ENCODE measurements at places on chromosomes 5 and 9. TPM values are rescaled to one million over a fixed set of nuclear protein-coding genes. Genes with fewer than 3 reads are reported as not detected.

The SPATA31A3 gene
- total RNA-seq: not detected

The LCN1 gene
- not detected for total RNA-seq

The MRPL36 gene
- 31.3 TPM for total RNA-seq

The CDH9 gene
- not detected for total RNA-seq

The WDR38 gene
- not detected for total RNA-seq

The RASGEF1C gene
- total RNA-seq: not detected

The NMUR2 gene
- total RNA-seq: not detected

The ENTPD2 gene
- total RNA-seq: 0.17 TPM

The PTCH1 gene
- 2.2 TPM for total RNA-seq

The SLC45A2 gene
- not detected for total RNA-seq

DNA sequence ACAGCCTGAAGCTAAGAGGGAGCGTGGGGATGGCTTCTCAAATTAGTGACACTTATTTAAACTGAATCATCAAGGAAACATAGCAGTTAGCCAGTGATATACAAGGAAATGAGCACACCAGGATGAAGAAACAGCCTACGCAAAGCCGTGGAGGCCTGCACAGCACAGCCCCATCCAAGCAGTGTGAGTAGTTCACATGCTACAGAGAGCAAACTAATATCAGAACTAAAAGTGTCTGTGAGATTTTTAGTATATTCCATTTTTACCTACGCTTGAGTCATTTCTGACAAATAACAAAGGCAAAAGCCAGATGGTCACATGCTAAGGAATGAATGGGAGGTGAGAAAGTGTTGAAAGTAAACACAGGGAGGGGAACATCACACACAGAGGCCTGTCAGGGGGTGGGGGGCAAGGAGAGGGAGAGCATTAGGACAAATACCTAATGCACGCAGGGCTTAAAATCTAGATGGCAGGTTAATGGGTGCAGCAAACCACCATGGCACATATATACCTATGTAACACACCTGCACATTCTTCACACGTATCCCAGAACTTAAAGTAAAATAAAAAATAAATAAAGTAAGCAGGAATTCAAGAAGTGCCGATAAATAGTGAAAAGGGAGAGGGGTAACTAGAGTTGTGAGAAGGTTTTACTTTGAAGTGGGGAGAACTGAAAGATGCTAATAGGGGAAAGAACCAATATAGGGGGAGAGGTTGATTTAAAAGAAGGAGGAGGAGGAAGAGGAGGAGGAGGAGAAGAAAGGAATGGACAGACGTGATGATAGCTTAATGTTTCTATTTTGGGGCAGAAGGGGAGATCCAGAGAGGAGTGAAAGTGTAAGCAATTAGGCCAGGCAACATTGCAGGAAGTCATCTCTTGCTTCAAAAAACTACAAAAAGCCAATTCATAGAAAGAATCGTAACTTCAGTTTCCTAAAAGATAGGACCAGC, 100.9 kb upstream of the PTGER4 start:
- DNase-seq: no peak

GRCh38 chr5:15691521-15691920, 191.5 kb downstream of the FBXL7 start:
- DNase-seq: no peak

GRCh38 chr9:125142560-125143376, 560 bp downstream of the SCAI start:
- no peak for DNase-seq

DNA sequence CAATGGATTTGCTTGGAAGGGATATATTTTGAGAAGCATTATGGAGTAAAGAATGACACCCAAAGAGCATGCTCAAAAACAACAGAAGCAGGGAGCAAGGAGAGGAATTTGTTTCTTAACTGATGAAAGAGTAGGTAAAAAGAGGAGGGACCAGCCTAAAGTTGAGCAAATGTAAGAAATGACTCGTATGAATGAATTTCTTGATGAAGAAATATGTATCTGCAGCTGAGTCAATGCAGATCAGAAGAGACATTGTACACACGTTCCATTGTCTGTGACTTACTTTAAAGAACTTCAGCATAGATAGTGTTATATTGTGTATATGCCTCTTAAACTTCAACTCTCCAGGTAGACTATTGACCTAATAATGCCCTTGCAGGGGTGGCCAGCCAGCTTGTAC, 112.7 kb upstream of the NREP start:
- DNase-seq: no peak

- DNase-seq: no peak
These were observed 11.5 kb downstream of the ANKRD18B start for GRCh38 chr9:33535541-33535940.

- DNase-seq: no peak
These were observed 319.5 kb upstream of the ACTBL2 start for GRCh38 chr5:57802131-57802530.

DNA sequence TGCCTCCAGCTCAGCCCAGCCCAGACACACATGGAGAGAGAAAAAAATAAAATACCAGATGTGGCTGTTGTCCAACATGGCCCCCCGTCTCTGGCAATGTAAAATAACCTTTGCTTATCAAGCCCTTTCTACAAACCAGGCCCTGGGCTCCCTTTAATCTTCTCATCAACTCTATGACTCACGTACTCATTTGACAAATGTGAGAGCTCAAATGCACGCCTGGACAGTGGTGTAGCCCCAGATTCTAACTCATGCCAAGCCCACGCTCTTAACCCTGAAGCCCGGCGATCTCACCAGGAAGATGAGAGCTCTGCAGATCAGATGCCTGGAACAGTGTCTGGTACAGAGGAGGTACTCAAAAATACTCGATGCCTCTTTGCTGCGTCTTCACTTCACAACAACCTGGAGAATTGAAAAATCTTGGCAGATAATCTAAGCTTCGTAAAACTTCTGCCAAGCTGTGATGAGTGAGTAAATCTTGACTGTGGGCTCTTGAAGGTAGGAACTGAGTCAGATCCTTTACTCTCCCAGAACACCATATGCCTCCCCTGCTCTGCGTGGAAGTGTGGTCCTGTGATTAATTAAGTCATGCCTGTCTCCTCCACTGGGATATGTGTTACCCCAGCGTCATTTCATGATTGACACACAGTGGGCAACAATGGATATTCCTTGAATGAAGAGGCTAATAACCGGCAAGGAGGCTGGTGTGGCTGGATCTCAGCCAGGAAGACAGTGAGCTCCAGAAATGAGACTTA, 102.0 kb upstream of the FSTL4 start:
- DNase-seq: no peak

DNA sequence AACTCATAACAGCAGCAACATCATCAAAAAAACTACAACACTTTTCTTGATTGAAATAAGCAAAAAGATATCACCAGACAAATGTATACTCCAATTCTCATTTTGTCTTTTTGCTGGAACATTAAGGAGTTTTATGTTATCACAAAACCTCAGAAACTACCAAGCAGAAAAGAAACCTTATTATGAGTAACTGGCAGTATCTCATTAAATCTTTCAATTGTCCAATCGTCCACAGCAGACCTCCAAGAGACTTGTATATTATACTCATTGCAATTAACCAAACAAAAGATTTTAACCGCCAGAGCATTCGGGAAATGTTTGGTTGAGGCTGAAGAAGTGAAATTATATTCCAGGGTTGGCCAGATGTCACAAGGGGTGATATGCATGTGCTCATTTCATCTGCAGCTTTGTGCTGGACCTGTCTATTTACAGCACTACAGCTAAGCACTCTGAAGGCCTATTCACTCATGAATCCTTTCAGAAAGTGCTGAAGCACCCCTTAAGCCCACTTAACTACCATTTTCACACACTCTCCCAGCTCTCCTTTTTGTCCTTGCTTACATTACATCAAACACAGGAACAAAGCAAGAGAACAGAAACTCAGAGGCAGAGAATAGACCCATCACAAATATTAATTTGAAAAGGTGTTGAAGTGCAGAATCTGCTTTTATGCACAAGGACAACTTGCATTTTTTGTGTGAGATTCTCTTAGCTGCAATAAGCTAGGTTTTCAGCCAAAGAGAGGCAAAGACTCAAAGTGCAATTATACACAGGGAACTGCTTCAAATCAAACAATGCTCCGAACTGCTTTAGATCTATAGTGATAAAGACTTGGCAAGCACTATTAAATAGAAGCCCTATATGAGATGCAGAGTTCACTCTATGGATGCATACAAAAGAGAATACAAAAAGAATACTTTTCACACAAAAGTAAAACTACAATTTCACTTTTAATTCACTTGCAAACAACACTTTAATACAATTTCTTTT, 150.4 kb upstream of the POU5F2 start:
- DNase-seq: no peak

DNA sequence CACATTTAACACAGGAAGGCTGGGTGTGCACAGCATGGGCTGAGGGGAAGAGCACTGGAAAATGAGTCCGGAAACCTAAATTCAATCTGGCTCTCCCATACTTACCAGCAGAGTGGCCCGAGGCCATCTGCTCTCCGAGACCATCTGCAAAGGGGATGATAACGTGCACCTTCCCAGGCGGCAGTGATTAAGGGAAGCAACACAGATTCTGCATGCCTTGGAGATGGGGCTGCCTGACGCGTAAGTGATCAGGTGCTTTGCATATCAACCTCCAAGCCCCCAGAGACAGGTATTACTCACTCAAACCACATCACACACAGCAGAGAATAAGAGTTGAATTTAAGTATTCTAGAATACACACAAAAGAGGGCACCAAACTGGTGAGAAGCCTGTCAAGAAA, 9.1 kb downstream of the EPB41L4B start:
- DNase-seq: no peak

GRCh38 chr5:151205411-151205810, 18.5 kb downstream of the CCDC69 start:
- no peak for DNase-seq

DNA sequence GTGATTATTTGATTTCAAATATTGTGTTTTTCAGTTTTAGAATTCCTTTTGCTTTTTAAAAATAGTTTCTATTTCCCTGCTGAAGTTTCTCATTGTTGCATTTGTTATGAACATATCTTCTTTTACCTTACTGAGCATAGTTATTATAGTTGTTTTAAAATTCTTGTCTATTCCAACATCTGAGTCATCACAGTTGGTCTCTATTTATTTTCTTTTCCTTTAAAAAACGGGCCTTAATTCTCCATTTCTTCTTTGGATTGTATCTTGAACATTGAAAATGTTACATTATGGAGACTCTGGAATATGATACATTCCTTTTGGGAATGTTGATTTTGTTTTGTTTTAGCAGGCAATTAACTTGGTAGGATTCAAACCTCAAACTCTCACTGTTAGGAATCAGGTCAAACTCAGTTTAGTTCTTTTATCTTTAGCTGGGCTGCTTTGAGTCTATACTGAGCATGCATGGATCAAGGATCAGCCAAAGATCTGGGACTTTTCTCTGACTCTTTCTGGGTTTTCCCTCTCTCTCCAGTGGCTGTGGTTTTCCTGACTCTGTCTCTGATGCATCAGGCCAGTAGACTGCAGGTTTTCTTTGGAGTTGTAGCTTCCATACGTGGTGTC, 70.3 kb downstream of the TEK start:
- no peak for DNase-seq

GRCh38 chr5:173204185-173204979, 30.6 kb downstream of the NKX2-5 start:
- DNase-seq: peak; percentile 36

GRCh38 chr5:169183576-169183975, 117.4 kb downstream of the SLIT3 start:
- no peak for DNase-seq

DNA sequence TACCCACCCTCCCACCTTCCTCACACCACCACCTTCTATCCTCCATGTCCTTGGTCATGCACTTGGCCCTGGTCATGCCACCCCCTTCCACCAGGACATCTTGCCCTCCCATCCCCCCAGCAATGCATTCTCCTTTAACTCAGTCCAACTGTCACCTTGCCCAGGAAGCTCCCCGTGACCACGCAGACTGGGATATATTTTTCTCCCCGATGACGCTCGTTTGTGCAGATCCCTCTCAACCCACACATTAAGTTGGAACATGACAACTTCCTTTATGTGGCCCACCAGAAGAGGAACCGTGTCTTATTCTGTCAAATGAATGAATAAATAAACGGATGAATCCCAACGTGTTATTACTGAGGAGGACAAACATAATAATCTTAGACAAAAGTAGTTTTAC, 82.8 kb upstream of the TAS2R1 start:
- DNase-seq: no peak

DNA sequence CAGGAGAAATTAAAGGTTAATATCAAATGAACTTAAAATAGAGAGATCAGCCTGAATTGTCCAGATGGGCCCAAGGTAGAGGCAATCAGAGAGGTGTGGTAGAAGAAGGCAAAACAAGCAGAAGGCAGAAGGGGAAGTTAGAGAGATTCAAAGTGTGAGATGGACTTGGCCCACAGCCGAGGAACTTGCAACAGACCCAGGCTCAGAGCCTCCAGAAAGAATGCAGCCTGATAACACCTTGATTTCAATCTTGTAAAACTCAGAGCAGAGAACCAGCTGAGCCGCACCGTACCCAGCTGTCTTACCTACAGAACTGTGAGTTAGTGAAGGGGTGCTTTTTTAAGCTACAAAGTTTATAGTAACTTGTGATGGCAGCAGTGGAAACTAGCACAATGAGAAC, 190.9 kb downstream of the RFK start:
- DNase-seq: no peak

GRCh38 chr5:139090581-139090980, 107.6 kb downstream of the SIL1 start:
- no peak for DNase-seq

DNA sequence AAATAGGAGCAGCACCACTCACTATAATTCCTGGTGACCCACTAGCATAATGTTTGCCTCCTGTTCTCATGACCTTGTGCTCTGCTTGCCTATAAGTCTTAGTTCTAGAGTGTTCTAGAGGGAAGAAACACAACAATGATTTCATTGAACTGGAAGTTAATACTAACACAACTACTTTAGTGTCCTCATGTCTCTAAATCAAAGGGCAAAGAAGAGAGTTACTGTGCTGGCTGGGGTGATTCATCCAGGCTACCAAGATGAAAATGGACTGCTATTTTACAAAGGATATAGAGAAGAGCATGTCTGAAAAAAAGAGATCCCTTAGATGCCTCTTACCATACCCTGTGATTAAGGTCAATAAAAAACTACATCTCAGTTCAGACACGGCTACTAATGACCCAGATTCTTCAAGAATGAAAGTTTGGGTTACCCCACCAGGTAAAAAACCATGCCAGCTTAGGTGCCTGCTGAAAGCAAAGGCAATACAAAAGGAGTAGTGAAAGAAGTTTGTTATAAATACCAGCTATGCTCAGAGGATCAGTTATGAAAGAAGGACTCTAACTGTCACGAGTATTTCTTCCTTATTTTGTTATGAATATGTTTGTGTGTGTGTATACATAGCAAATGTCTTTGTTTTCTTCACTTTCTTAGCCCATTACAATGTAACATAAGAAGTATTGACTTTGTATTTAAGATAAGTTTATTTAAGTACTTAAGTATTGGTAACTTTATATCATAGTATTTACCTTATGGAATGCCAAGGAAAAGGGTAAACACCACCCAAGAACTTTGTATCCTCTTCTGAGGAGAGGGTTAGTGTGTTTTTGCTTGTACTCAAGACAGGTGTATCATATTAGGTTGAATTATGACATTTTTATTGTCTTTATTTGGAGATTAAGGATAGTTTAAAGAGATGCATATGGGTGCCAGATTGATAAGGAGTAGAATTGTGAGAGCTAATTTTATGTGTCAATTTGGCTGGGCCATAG, 314.1 kb upstream of the PTGER4 start:
- DNase-seq: no peak

GRCh38 chr5:68352166-68352565, 136.6 kb downstream of the PIK3R1 start:
- peak; percentile 51 for DNase-seq

GRCh38 chr9:86983620-86984259, 36.4 kb upstream of the GAS1 start:
- no peak for DNase-seq

- DNase-seq: no peak
These were observed 24.7 kb upstream of the LECT2 start for GRCh38 chr5:135979510-135979909.

All from renal cortical epithelial cell (primary cell).